ENCODE measurements at places on chromosomes 2 and 18. TPM values are rescaled to one million over a fixed set of nuclear protein-coding genes. Genes with fewer than 3 reads are reported as not detected.

- DNase-seq, result no peak
- H3K4me3 ChIP-seq, result no peak overlapping the region
- H3K27ac ChIP-seq, result no peak overlapping the region
- H3K27me3 ChIP-seq, result no peaks in the 10 kb centered on the region
Measured at GRCh38 chr2:19574778-19575260, 216.4 kb upstream of the OSR1 start.

TCF23 gene
- total RNA-seq, result not detected

GRCh38 chr2:170433448-170433847, 255.5 kb downstream of the MYO3B start:
- no peaks in the 10 kb centered on the region for H3K27me3 ChIP-seq
- H3K27ac ChIP-seq, result no peak overlapping the region
- no peak for DNase-seq
- H3K4me1 ChIP-seq, result peaks cover 13% of the 10 kb centered on the region
- H3K36me3 ChIP-seq, result no peaks in the 10 kb centered on the region

DNA sequence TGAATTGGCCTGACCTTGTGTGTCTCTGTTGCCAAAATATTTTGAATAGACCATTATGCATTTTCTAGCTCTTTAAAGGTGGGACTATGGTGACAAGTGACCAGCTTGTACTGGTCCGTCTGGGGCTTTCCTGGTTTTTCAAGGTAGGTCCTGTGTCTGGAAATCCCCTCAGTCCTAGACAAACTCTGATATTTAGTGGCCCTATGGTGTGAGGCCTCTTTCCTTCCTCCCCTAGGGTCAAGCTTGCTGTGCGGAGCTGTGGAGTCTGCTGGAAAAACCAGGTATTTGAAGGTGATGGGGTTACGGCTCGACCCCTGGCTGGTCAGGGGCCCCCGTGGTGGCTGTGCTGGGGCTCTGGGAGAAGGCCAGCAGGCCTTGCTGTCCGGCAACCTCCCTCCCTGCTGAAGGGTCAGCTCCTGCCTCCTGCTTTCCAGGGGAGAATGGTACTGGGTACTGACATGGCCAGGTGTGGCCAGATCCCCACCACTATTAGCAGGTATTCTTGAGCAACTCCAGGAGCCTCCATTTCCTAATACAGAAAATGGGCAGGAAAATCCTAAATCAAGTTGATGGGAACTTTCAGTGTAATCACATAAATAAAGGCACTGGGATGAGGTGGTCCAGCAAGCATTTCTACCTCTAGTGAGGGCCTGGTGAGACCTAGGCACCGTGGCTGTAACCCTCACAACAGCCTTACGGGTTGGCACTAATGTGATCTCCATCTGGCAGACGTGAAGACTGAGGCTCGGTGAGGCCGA, 86.2 kb upstream of the HS6ST1 start:
- H3K27me3 ChIP-seq, result no peaks in the 10 kb centered on the region
- H3K4me1 ChIP-seq, result peaks cover 2% of the 10 kb centered on the region
- H3K4me3 ChIP-seq, result no peak overlapping the region
- no peak for DNase-seq

DNA sequence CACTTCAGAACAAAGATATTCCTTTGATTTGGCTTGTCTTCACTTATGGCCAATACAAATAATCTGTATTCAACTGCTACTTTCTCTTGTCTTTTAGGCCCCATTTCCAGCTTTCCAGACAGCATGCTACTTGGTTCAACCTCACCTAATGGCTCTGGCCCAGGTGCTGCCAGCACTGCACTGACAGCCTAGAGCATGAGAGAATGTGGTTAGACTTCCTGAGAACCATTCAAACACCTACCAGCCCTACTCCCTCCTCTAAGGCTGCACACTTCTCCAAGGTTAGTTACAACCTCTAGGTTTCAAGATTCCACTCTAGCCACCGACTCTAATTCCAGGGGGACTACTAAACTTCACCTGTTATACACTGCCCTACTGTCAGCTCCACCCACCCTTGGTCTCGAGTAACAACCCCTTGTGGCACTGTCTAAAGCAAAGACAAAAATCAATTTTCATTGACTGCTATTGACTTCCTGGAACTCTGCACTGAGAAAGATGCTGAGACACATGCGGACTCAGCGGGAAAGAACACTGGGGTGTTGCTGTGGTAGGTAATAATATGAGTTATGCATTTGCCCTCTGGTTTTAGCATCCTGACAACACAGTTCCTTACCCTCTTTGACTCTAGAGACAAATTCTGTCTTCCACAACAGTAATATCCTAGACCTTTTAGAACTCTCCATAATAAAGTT, 38.2 kb downstream of the PLEKHM3 start:
- H3K36me3 ChIP-seq, result no peaks in the 10 kb centered on the region
- no peak overlapping the region for H3K4me3 ChIP-seq
- DNase-seq, result no peak

- no peak overlapping the region for H3K27ac ChIP-seq
- H3K36me3 ChIP-seq, result no peaks in the 10 kb centered on the region
- no peak overlapping the region for H3K4me3 ChIP-seq
- H3K27me3 ChIP-seq, result no peaks in the 10 kb centered on the region
- DNase-seq, result no peak
Measured at GRCh38 chr2:28419443-28420270, 27.0 kb downstream of the FOSL2 start.

- no peak for DNase-seq
- no peak overlapping the region for H3K4me3 ChIP-seq
- H3K36me3 ChIP-seq, result no peaks in the 10 kb centered on the region
- peaks cover 4% of the 10 kb centered on the region for H3K4me1 ChIP-seq
Measured at GRCh38 chr2:179805001-179805400, 56.4 kb downstream of the ZNF385B start.

- no peak overlapping the region for H3K27ac ChIP-seq
- no peak overlapping the region for H3K4me3 ChIP-seq
- no peaks in the 10 kb centered on the region for H3K36me3 ChIP-seq
- DNase-seq, result no peak
Measured at GRCh38 chr2:208182835-208183234, 7.0 kb downstream of the C2orf80 start.

CTAGE1 gene
- not detected for total RNA-seq

- H3K27me3 ChIP-seq, result no peaks in the 10 kb centered on the region
- peak overlapping the region; percentile 91 for H3K4me3 ChIP-seq
- H3K27ac ChIP-seq, result peak overlapping the region; percentile 89
- H3K4me1 ChIP-seq, result peaks cover 7% of the 10 kb centered on the region
- peaks cover 3% of the 10 kb centered on the region for H3K36me3 ChIP-seq
- DNase-seq, result peak; percentile 89
Measured at GRCh38 chr2:223725494-223725893, 111.9 kb downstream of the AP1S3 start.

- no peak for DNase-seq
- H3K27ac ChIP-seq, result no peak overlapping the region
- no peak overlapping the region for H3K4me3 ChIP-seq
- peaks cover 22% of the 10 kb centered on the region for H3K36me3 ChIP-seq
Measured at GRCh38 chr2:215614296-215614695, 178.4 kb upstream of the FN1 start.

- no peak for DNase-seq
- no peaks in the 10 kb centered on the region for H3K36me3 ChIP-seq
- no peaks in the 10 kb centered on the region for H3K27me3 ChIP-seq
- no peak overlapping the region for H3K4me3 ChIP-seq
- H3K4me1 ChIP-seq, result no peaks in the 10 kb centered on the region
Measured at GRCh38 chr2:33144243-33144642, 197.5 kb downstream of the LTBP1 start.

- no peak overlapping the region for H3K27ac ChIP-seq
- peaks cover 5% of the 10 kb centered on the region for H3K4me1 ChIP-seq
- H3K27me3 ChIP-seq, result peaks cover 1% of the 10 kb centered on the region
- no peak for DNase-seq
Measured at GRCh38 chr2:26500406-26500805, 22.5 kb upstream of the OTOF start.

SULT1C2 gene
- total RNA-seq, result 2.2 TPM

DNA sequence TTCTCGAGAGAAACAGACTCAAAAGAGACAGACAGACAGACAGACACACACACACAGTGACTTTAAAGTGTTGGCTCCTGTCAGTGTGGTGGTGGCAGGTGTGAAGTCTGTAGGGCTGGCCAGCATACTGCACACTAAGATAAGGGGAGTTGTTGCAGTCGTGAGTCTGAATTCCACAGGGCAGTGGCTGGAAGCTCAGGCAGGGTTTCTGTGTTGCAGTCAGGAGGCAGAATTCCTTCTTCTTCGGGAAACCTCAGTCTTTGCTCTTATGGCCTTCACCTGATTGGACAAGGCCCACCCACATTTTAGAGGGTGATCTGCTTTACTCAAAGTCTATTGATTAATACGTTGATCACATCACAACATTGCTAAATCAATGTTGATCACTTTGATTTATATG, 478.4 kb upstream of the HS6ST1 start:
- peak; percentile 4 for DNase-seq
- H3K4me3 ChIP-seq, result no peak overlapping the region
- H3K27ac ChIP-seq, result no peak overlapping the region
- H3K36me3 ChIP-seq, result no peaks in the 10 kb centered on the region
- H3K27me3 ChIP-seq, result no peaks in the 10 kb centered on the region

DNA sequence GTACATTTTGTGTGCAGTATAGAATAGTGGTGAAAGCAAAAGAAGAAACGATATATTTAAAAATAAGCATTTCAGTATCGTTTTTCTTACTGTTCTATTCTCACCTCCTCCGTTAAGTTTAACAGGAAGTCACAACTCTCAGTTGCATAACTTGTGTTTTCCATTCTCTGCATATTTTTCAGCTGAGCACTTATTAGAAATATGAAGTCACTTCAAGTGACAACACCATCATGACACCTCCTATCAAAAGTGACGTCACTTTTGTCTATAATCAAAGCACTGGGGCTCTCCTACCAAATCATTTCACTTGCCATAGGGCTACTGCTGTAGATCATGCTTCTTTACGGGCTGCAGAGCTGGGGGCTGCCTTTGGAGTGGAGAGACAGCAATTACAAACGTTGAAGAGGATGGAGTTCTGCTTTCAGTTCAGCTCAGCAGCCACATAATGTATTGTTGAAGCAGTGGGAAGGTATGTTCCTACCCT, 36.3 kb downstream of the STAT4 start:
- H3K4me1 ChIP-seq, result no peaks in the 10 kb centered on the region
- H3K4me3 ChIP-seq, result no peak overlapping the region
- H3K27ac ChIP-seq, result no peak overlapping the region
- no peak for DNase-seq

- H3K4me1 ChIP-seq, result no peaks in the 10 kb centered on the region
- no peaks in the 10 kb centered on the region for H3K36me3 ChIP-seq
- H3K27me3 ChIP-seq, result no peaks in the 10 kb centered on the region
- no peak overlapping the region for H3K27ac ChIP-seq
Measured at GRCh38 chr2:71561441-71562267, 108.3 kb downstream of the DYSF start.

GRCh38 chr2:133788386-133788785, 220.1 kb upstream of the NCKAP5 start:
- no peaks in the 10 kb centered on the region for H3K27me3 ChIP-seq
- no peak overlapping the region for H3K4me3 ChIP-seq

Measured in H9 (cell line).